ENCODE measurements at places on chromosomes 11 and 22.

DNA sequence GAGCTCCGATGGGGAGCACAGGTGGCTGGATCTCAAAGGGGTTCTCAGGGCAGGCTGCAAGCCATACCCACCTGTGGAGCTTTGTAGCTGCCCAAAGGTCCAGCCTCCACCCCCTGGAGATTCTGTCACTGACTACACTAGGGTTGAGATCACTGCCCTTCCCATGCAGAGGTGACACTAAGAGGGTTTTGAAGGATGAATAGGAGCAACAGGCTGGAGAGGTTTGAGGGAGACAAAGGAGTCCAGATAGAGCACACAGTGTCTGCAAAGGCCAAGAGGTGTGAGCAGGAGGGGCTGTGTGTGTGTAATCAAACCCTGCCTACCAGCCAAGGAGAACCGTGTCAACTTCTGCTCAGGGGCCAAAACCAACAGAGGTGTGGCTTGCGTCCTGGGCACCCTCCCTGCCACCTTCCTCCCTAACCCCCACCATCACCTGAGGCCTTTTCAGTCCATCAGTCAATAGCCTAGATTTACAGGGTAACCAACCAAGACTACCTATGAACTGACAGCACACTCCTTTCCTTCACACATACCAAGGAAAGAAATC, 43.0 kb upstream of the WNT11 start:
- DNase-seq, result no peak

- DNase-seq, result no peak
Measured at GRCh38 chr11:76863196-76863777, 2.6 kb downstream of the ACER3 start.

DNA sequence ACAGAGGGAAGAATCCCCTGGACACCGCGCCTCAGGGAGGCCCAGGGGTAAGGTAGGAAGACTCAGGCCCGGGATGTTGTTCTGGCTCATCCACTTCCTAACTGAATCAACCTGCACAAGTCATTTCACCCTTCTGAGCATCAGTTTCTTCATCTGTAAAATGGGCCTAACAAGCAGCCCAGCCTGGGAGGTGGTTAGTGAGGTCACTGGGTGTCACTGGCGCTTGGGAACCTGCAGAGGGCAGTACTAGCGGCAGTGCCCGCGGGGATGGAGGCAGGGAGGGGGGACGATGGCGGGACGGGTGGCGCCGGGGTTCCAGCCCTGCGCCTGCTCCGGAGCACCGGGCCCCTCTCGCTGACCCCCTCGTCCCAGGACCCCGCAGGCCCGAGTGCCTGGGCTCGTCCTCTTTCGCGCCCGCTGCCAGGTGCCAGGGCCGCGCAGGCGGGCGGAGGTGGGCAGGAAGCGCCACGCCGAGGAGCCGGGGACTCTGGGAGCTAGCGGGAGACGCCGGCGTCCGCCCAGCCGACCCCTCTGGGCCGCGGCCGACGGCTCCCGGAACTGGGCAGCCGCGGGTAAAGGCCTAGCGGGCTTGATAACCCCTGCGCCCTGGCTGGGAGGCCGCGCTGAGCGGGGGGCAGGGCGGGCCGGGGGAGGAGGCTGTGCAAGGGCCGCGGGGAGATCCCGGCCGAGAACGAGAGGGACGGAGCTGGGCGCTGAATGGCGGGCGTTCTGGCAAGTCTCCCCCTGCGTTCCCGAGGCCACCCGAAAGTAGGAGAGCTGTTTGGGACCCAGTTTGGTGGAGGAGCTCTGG, at the start of gene NLRX1:
Gene NLRX1, plus strand, starts transcription at position 255 of the 811 bp plus-strand sequence. CDS start 2,679 bp downstream, outside the sequence.
- DNase-seq, result peak; percentile 85

GRCh38 chr11:60235321-60235720, 7.6 kb downstream of the MS4A4E start:
- no peak for DNase-seq
